Type B pancreatic cell (in vitro differentiated cells): ENCODE measurements at places on chromosomes 6 and 20. TPM values are rescaled to one million over a fixed set of nuclear protein-coding genes. Genes with fewer than 3 reads are reported as not detected.
A peak's percentile ranks its signal among the peaks of the same experiment; 100 is the strongest.

- peaks cover 4% of the 10 kb centered on the region for H3K4me1 ChIP-seq
- H3K27ac ChIP-seq, result no peak overlapping the region
- no peak for DNase-seq
- no peaks in the 10 kb centered on the region for H3K36me3 ChIP-seq
- no peak overlapping the region for H3K4me3 ChIP-seq
Observed at GRCh38 chr6:48736501-48737206, 625.7 kb upstream of the PTCHD4 start.

- no peak overlapping the region for H3K4me3 ChIP-seq
- no peak overlapping the region for H3K27ac ChIP-seq
Observed at GRCh38 chr6:74991573-74992332, 214.1 kb downstream of the COL12A1 start.

GRCh38 chr6:36618366-36619355, 24.5 kb downstream of the SRSF3 start:
- no peaks in the 10 kb centered on the region for H3K36me3 ChIP-seq
- H3K27me3 ChIP-seq, result no peaks in the 10 kb centered on the region
- no peak overlapping the region for H3K27ac ChIP-seq
- no peak overlapping the region for H3K4me3 ChIP-seq
- H3K4me1 ChIP-seq, result peaks cover 5% of the 10 kb centered on the region

Gene THBS2
- total RNA-seq, result 0.40 and 4.2 TPM in 2 replicates

Gene PTPN1
- 26.6 and 27.6 TPM in 2 replicates for total RNA-seq

DNA sequence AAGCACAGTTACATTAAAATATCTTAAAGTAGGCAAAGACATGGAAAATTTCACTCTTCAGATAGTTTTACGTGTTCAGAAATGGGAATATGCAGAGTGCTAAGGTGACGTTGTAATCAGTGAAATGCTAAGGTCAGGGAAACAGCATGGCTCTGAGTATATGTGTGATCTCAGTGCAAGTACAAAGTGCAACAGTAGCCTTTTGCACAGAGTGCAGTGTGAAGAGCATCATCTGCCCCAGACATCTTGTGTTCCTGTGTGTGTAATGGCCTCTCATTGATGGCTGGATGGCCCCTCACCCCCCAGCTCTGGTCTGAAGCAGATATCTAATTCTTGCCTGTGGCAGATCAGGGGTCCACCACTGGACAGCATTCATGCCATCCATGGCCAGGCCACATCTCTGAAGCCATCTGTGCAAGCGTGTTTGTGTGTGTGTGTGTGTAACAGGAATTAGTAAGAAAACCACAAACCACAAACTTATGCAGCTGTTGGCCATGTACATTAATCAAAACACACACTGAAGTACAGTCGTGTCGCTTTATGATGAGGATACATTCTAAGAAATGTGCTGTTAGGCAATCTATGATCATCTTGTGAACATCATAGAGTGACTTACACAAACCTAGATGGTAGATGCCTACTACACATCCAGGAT, 165.1 kb downstream of the RALGAPA2 start:
- H3K36me3 ChIP-seq, result no peaks in the 10 kb centered on the region
- no peaks in the 10 kb centered on the region for H3K27me3 ChIP-seq
- peaks cover 10% of the 10 kb centered on the region for H3K4me1 ChIP-seq
- H3K4me3 ChIP-seq, result no peak overlapping the region

DNA sequence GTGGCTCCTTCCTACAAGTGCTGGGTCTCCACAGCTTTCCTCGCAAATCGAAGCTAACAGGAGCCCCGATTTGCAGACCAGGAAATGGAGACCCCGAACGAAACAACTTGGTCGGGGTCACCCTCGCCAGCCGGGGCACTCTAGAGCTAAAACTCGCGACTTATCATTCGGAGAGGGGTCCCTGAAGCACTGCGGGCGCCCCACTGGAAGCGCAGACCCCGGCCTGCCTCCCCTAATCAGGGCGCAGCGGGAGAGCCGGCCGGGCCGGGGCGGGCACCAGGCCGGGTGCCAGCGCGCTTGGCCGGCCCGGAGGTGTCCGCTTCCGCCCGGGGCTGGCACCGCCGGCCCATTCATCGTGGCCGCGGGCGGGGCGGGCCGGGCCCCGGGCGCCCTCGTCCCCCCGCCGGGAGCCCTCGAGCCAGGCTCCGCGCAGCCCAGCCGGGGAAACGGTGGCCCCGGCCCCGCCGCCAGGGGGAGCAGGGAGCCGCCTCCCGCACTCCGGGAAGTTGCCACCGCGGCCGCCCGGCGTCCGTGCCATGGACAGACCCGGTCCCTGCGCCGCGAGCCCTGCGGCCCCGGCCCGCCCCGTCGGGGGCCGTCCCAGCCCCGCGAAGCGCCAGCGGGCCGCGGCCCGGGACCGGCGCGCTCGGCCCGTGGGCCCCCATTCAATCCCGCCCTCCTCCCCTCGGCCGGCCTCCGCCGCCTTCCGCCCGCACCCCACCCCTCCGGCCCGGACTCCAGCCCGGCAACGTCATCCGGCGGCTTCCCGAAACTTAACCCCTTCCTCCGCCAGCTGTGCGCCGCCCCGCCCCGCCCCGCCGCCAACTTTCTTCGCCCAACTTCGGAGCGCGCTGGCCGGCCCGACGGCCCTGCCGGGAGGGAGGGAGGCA, 961 bp downstream of the RRBP1 start:
- DNase-seq, result peak; percentile 90
- H3K27ac ChIP-seq, result peak overlapping the region; percentile 95
- H3K4me1 ChIP-seq, result peaks cover 35% of the 10 kb centered on the region

Gene RFX6
- total RNA-seq, result 18.3 and 23.9 TPM in 2 replicates

- DNase-seq, result no peak
- no peaks in the 10 kb centered on the region for H3K36me3 ChIP-seq
- H3K27me3 ChIP-seq, result no peaks in the 10 kb centered on the region
- H3K4me1 ChIP-seq, result peaks cover 20% of the 10 kb centered on the region
- H3K27ac ChIP-seq, result no peak overlapping the region
Observed at GRCh38 chr6:43924222-43924702, 154.3 kb downstream of the VEGFA start.

Gene SPATS1
- not detected in 2 replicates for total RNA-seq

GRCh38 chr6:147585256-147585655, 76.8 kb downstream of the SAMD5 start:
- H3K27ac ChIP-seq, result no peak overlapping the region
- no peaks in the 10 kb centered on the region for H3K27me3 ChIP-seq
- DNase-seq, result no peak
- H3K36me3 ChIP-seq, result peaks cover 5% of the 10 kb centered on the region

Gene FOXF2
- 2.1 and 8.1 TPM in 2 replicates for total RNA-seq
